ENCODE measurements at places on chromosomes 4 and X.

GRCh38 chr4:150782311-150782710, 200.4 kb downstream of the MAB21L2 start:
- no peak for DNase-seq

- no peak for DNase-seq
Measured at GRCh38 chrX:20139966-20140365, 1.7 kb downstream of the EIF1AX start.

GRCh38 chr4:104395168-104395614, 99.5 kb downstream of the CXXC4 start:
- no peak for DNase-seq

- no peak for DNase-seq
Measured at GRCh38 chrX:97672608-97673007, 788.9 kb downstream of the RPA4 start.

- no peak for DNase-seq
Measured at GRCh38 chr4:127843704-127844600, 36.7 kb upstream of the PLK4 start.

- no peak for DNase-seq
Measured at GRCh38 chr4:3484057-3484973, 21.2 kb downstream of the DOK7 start.

- DNase-seq, result no peak
Measured at GRCh38 chr4:145154573-145154972, 25.8 kb downstream of the OTUD4 start.

GRCh38 chrX:121120690-121121605, 73.5 kb downstream of the GLUD2 start:
- no peak for DNase-seq
